Neural progenitor cell (in vitro differentiated cells): ENCODE measurements at places on chromosomes 5 and 9. TPM values are rescaled to one million over a fixed set of nuclear protein-coding genes. Genes with fewer than 3 reads are reported as not detected.

NAIF1 gene
- 8.4 and 9.5 TPM in 2 replicates for total RNA-seq

FUBP3 gene
- 65.2 and 87.2 TPM in 2 replicates for total RNA-seq

AJM1 gene
- total RNA-seq: 0.77 TPM in 1 of 2 replicates, not detected in the other

ADAMTS6 gene
- 7.1 and 14.3 TPM in 2 replicates for total RNA-seq

UBE2QL1 gene
- 0.30 and 0.62 TPM in 2 replicates for total RNA-seq

DNA sequence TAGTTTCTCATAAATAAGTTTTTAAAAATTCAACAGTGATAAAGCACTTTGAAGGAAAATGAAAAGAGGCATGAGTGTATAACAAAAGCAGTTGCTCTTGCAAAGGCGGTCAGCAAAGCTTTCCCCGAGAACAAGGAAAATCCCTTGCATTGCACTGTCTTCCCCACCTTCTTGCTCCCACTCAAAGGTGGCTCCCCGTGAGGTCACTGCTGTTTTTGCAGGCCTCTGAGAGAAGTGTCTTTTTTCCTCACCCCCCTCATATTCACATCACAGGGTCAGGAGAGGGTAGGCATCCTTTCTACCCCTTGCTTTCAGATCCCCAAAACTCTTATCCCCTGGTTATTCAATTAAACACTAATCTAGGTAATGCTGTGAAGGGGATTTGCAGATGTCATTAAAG lies 15.2 kb upstream of the SLC36A1 start:
- no peaks in the 10 kb centered on the region for H3K36me3 ChIP-seq
- no peak overlapping the region for H3K4me3 ChIP-seq
- no peak overlapping the region for H3K27ac ChIP-seq
- no peak for DNase-seq

DNA sequence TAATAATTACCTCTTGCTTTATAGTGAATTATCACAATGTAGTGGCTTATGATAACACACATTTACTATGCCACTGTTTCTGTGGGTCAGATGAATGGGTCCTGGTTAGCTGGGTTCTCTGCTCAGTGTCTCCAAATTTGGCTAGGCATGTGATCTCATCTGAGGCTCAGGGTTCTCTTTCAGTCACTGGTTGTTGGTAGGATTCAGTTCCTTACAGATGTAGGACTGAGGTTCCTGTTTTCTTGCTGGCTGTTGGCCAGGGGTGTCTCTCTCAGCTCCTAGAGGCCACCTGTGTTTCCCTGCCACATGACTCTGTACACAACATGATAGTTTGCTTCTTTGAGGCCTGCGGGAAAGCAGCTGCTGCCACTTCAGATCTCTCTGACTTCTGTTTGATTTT lies 7.1 kb downstream of the NFX1 start:
- no peak for DNase-seq
- no peak overlapping the region for H3K27ac ChIP-seq
- H3K36me3 ChIP-seq: peaks cover 3% of the 10 kb centered on the region
- H3K4me3 ChIP-seq: no peak overlapping the region

DNA sequence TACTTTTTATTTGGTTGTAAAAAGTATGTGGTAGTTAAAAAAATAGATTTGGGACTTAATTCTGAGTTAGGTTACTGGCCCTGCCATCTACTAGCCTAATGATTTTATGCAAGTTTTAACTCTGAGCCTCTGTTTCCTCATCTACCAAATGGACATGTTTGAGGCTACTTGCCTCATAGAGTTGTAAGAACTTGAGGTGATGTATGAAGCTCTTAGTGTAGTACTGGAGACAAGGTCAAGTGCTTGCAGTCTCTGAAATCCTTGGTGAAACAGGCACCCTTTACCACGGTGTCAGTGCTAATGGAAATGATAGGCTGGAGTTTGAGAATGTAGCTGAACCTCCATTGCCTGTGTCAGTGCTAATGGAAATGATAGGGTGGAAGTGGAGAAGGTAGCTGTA lies 15.3 kb downstream of the GPR107 start:
- no peaks in the 10 kb centered on the region for H3K27me3 ChIP-seq
- H3K4me3 ChIP-seq: no peak overlapping the region
- H3K27ac ChIP-seq: no peak overlapping the region

- H3K4me3 ChIP-seq: peak overlapping the region; percentile 90
- peaks cover 52% of the 10 kb centered on the region for H3K4me1 ChIP-seq
- H3K27me3 ChIP-seq: no peaks in the 10 kb centered on the region
- DNase-seq: no peak
These were observed 1.6 kb downstream of the ZNF462 start for GRCh38 chr9:106864373-106865143.

DNA sequence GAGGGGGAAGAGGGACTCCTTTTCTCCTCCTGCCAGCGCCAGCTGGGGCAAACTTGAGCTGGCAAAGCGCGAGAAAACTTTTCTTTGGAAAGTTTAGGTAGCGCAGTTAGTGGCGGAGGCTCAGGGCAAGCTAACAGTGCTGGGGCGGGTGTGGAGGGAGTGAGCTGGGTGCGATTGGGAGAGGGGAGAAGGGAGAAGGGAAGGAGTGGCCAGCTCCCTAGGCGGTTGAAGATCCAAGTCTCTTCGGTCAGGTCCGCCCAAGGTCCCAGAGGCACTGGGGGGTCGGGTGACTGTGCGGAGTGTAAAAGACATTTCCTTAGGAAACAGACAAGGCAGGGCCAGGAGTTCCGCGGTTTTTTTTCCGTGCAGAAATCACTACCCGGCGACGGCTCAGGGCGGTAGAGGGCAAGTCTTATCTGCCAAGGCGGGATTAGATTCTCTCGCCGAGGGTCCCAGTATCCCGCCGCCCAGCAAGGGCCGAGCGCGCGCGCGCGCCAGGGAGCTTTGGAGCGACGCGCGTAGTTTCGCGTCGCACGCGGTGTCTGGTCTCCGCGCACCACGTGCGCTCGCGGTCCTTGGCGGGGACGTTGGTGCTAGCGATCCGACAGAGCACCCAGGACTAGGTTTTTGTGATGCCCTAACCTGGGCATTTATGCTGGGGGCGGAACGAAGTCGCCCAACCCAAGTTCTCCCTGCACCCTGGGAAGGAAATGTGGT lies 33.6 kb upstream of the NFIB start:
- H3K4me3 ChIP-seq: peak overlapping the region; percentile 46
- H3K4me1 ChIP-seq: peaks cover 63% of the 10 kb centered on the region
- peak; percentile 68 for DNase-seq
- no peak overlapping the region for H3K27ac ChIP-seq
- H3K27me3 ChIP-seq: peaks cover 100% of the 10 kb centered on the region

- H3K27me3 ChIP-seq: no peaks in the 10 kb centered on the region
- no peak overlapping the region for H3K4me3 ChIP-seq
- peak overlapping the region; percentile 40 for H3K27ac ChIP-seq
- DNase-seq: peak; percentile 45
These were observed 12.5 kb downstream of the STC2 start for GRCh38 chr5:173315495-173316338.

GRCh38 chr9:38047301-38048251 lies 21.5 kb downstream of the SHB start:
- H3K27ac ChIP-seq: no peak overlapping the region
- H3K4me1 ChIP-seq: peaks cover 20% of the 10 kb centered on the region
- peak overlapping the region; percentile 5 for H3K4me3 ChIP-seq
- peak; percentile 68 for DNase-seq
- H3K27me3 ChIP-seq: no peaks in the 10 kb centered on the region

GRCh38 chr5:41793141-41793770 lies 77.0 kb downstream of the OXCT1 start:
- H3K4me1 ChIP-seq: no peaks in the 10 kb centered on the region
- H3K4me3 ChIP-seq: no peak overlapping the region
- no peaks in the 10 kb centered on the region for H3K27me3 ChIP-seq
- H3K27ac ChIP-seq: no peak overlapping the region
- H3K36me3 ChIP-seq: no peaks in the 10 kb centered on the region

GRCh38 chr5:58752104-58752503 lies 169.2 kb downstream of the RAB3C start:
- H3K4me1 ChIP-seq: no peaks in the 10 kb centered on the region
- H3K4me3 ChIP-seq: no peak overlapping the region
- no peak overlapping the region for H3K27ac ChIP-seq
- no peaks in the 10 kb centered on the region for H3K27me3 ChIP-seq

GRCh38 chr5:148615644-148616275 lies 38.6 kb downstream of the HTR4 start:
- H3K27me3 ChIP-seq: no peaks in the 10 kb centered on the region
- no peak for DNase-seq
- no peak overlapping the region for H3K4me3 ChIP-seq
- H3K4me1 ChIP-seq: peaks cover 3% of the 10 kb centered on the region
- no peaks in the 10 kb centered on the region for H3K36me3 ChIP-seq

DNA sequence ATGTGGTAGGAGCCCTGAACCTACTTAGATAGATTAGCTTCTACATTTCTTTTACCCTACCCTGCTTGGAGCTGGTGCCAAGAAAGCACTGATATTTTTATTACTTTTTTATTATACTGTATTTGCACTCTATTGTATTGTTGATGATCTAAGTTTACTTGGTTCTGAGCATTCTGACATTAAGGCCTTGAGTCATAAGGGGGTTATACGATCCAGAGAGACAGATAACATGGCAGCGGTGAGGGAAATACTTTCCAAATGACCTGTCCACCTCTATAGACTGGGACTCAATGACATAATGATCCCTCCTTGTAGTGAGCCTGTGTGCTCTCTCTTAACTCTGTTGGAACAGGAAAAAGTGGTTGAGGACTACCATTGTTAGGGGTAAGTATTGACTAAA lies 176.3 kb downstream of the MAN2A1 start:
- peaks cover 4% of the 10 kb centered on the region for H3K36me3 ChIP-seq
- H3K27me3 ChIP-seq: no peaks in the 10 kb centered on the region
- peaks cover 9% of the 10 kb centered on the region for H3K4me1 ChIP-seq
- H3K27ac ChIP-seq: no peak overlapping the region

- no peaks in the 10 kb centered on the region for H3K36me3 ChIP-seq
- H3K4me1 ChIP-seq: peaks cover 10% of the 10 kb centered on the region
- peak; percentile 85 for DNase-seq
- no peak overlapping the region for H3K27ac ChIP-seq
- no peak overlapping the region for H3K4me3 ChIP-seq
These were observed 48.0 kb upstream of the CAST start for GRCh38 chr5:96614110-96614691.

DNA sequence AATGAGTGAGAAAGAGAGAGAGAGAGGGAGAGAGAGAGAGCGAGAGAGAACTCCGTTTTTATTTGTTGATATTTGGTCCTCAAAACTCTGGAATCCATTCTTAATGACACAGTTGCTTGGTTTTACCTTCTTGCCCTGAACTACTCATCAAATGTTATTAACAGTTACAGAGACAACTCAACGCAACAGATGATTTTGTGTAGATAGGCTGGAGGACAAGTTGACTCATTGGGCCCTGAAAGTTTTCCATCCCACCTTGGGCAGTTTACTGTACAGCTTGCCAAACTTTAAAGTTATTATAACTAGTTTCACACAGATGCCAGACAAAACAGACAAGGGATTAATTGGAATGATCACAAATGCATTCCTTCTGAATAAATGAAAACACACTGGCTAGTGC lies 339.9 kb downstream of the ARL15 start:
- no peaks in the 10 kb centered on the region for H3K36me3 ChIP-seq
- no peak for DNase-seq
- no peak overlapping the region for H3K27ac ChIP-seq
- H3K27me3 ChIP-seq: no peaks in the 10 kb centered on the region

- no peaks in the 10 kb centered on the region for H3K27me3 ChIP-seq
- H3K4me1 ChIP-seq: peaks cover 16% of the 10 kb centered on the region
- no peak overlapping the region for H3K4me3 ChIP-seq
- DNase-seq: no peak
- no peaks in the 10 kb centered on the region for H3K36me3 ChIP-seq
These were observed 86.8 kb downstream of the GTF3C4 start for GRCh38 chr9:132757016-132757415.

- no peak overlapping the region for H3K27ac ChIP-seq
- no peak overlapping the region for H3K4me3 ChIP-seq
- DNase-seq: peak; percentile 48
- peaks cover 50% of the 10 kb centered on the region for H3K4me1 ChIP-seq
- no peaks in the 10 kb centered on the region for H3K27me3 ChIP-seq
These were observed 11.0 kb downstream of the TRIO start for GRCh38 chr5:14153932-14154731.

DNA sequence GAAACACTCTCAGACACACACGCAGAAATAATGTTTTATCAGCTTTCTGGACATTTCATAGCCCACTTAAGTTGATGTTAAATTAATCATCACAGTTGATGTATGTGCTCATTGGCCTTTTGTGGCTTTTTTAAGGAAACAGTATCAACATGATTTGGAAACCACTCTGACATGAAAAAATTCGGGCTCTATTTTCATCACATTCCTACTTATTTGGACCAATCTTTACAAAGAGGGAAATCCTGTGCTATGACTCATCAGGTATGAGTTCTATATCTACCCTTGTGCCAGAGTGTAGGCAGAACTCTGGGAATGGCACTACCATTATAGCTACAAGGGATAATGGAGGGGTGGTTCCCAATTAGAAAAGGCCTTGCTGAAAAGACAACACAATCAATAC lies 388.4 kb upstream of the PTGER4 start:
- no peaks in the 10 kb centered on the region for H3K4me1 ChIP-seq
- H3K27ac ChIP-seq: no peak overlapping the region
- H3K36me3 ChIP-seq: no peaks in the 10 kb centered on the region

- H3K4me3 ChIP-seq: no peak overlapping the region
- no peaks in the 10 kb centered on the region for H3K4me1 ChIP-seq
- DNase-seq: no peak
- H3K27me3 ChIP-seq: no peaks in the 10 kb centered on the region
- no peak overlapping the region for H3K27ac ChIP-seq
These were observed 361.2 kb upstream of the TRPC7 start for GRCh38 chr5:136726506-136726905.

GRCh38 chr9:116152390-116152789 lies 1.2 kb upstream of the PAPPA start:
- H3K27ac ChIP-seq: no peak overlapping the region
- H3K4me3 ChIP-seq: no peak overlapping the region
- H3K4me1 ChIP-seq: peaks cover 35% of the 10 kb centered on the region
- no peak for DNase-seq
- peaks cover 51% of the 10 kb centered on the region for H3K27me3 ChIP-seq

DNA sequence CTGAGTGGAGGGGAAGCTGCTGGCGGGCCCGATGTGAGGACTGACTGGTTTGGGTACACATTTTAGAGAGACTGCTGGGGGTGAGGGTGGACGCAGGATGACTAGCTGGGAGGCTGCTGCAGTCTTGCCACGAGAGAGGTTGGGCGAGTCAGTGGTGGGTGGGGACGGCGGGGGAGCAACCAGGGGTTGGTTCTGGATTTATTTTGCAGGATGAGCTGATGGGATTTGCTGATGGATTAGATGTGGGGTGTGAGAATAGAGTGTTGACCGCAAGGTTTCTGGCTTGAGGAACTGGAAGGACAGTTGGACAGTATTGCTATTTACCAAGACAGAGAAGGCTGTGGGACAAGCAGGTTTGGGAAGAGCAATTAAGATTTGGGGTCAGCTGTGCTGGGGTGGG lies 5.8 kb upstream of the NDST1 start:
- H3K4me3 ChIP-seq: no peak overlapping the region
- no peaks in the 10 kb centered on the region for H3K36me3 ChIP-seq
- H3K27ac ChIP-seq: no peak overlapping the region
- peaks cover 62% of the 10 kb centered on the region for H3K4me1 ChIP-seq
- H3K27me3 ChIP-seq: no peaks in the 10 kb centered on the region

GRCh38 chr9:83259558-83259957 lies 196.6 kb upstream of the RASEF start:
- H3K4me3 ChIP-seq: no peak overlapping the region
- no peak for DNase-seq
- H3K27me3 ChIP-seq: no peaks in the 10 kb centered on the region
- no peaks in the 10 kb centered on the region for H3K36me3 ChIP-seq
- no peak overlapping the region for H3K27ac ChIP-seq
